ENCODE measurements at places on chromosomes 4 and X.
A peak's percentile ranks its signal among the peaks of the same experiment; 100 is the strongest.

- no peak for DNase-seq
Observed at GRCh38 chr4:122045533-122045932, 93.7 kb upstream of the TRPC3 start.

GRCh38 chr4:115515772-115516171, 402.4 kb upstream of the NDST4 start:
- DNase-seq: no peak

GRCh38 chr4:112645541-112646329, 8.8 kb downstream of the LARP7 start:
- no peak for DNase-seq

DNA sequence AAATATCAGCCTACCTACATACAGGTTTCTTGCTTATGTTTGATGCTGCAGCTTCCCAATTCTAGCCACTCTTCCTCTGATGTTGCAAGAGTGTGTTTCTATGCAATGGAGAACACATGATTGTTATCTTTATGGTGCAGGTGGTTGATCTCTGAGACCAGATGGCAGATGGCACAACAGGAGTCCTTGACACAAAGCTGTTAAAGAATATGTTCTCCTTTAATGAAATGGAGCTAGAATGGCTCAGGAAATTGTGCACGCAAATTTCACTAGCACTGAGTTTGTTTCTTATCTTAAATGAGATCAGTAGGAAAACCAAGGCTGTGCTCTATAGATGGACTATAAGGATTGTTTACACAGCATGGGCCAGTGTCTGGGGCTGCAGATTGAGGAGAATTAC, 29.9 kb upstream of the TTC29 start:
- DNase-seq: no peak

GRCh38 chrX:40736170-40736505, 796 bp upstream of the MED14 start:
- no peak for DNase-seq

DNA sequence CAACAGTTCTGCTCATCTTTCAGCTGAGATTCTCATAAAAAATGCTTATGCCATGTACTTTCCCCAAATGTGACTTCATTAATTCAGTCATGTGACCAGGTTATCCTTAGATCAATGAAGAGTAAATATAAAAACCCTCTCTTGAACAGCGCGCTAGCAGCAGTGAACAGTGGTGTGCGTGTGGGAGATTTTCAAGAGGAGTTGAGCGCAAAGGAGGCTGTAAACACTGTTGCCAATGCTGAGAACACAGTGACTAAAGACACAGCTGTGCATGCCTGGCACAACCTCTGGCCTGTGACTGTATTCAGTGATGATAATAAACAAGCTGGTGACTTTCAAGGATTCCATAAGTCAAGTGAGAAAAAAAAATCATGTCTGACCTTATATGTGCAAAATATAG, 25.1 kb downstream of the MSX1 start:
- DNase-seq: no peak

GRCh38 chr4:37634180-37634579, 52.0 kb downstream of the RELL1 start:
- no peak for DNase-seq

DNA sequence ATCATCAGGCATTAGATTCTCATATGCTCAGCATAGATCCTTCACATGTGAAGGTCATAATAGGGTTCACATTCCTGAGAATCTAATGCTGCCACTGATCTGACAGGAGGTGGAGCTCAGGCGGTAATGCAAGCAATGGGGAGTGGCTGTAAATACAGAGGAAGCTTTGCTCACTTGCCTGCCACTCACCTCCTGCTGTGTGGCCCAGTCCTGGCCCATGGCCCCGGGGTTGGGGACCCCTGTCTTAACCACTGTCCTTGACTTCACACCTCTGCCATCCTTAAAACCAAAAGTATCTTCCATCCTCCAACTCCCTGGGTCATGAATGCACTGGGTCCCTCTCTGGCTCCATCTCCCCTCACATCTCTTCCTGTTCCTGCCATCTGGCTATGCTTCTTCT, 129.1 kb downstream of the HMX1 start:
- no peak for DNase-seq

GRCh38 chrX:103584596-103584995, 719 bp upstream of the TCEAL4 start:
- no peak for DNase-seq

DNA sequence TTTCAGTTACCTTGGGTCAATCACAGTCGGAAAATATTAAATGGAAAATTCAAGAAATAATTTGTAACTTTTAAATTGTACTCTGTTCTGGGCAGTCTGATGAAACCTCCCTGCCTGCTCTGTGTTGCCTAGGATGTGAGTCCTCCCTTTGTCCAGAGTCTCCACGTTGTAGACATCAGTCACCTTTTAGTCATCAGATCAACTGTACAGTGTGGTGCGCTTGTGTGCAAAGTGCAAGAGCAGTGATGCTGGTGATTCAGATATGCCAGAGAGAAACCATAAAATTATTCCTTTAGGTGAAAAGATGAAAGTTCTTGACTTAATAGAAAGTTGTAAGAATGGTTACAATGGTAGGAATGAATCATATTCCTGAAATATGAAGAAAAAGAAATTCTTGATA, 1.4 kb downstream of the SPATA4 start:
- no peak for DNase-seq

GRCh38 chr4:76725039-76725438, 172.9 kb downstream of the SOWAHB start:
- no peak for DNase-seq

GRCh38 chr4:52824603-52825459, 37.3 kb upstream of the RASL11B start:
- DNase-seq: no peak

DNA sequence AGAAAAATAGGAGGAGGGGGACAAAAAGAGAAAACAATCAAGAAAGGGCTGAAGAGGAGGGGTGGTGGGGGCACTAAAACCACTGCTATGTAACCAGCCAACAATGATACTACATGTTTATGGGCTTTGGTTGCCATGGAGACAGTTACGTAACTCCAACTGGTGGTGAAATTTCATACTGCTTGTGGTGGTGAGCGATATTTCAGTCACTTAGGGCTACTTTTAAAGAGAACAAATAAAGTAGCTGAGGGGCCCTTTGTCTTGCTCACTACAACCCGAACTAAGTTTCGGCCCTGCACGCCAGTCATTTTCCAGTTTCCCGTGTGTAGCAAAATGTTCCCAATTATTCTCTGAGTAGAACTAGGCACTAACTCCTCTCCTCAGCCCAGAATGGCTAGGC, 275.2 kb upstream of the EDA2R start:
- DNase-seq: no peak

DNA sequence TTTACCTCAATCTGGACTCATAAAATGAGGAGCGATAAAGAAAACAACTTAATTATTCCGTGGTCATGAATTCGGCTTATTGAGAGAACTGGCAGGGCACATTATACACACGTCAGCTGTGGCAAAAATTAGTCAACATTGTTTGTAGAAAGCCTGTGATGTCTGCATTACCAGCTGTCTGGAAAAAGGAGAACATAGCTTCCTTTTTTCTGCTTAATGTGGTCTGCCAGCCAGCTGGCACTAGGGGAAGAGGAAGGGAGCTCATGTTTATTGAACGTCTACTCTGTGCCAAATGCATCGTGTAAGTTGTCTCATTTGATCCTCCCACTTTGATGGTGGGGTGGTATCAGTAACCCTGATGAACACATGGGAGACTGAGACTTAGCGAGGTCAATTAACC, 367.6 kb downstream of the ARHGAP24 start:
- no peak for DNase-seq

- DNase-seq: no peak
Observed at GRCh38 chrX:94454159-94454558, 780.2 kb downstream of the FAM133A start.

- DNase-seq: no peak
Observed at GRCh38 chrX:71997320-71997719, 86.7 kb downstream of the NHSL2 start.

GRCh38 chrX:153967536-153968224, 3.9 kb downstream of the HCFC1 start:
- no peak for DNase-seq

DNA sequence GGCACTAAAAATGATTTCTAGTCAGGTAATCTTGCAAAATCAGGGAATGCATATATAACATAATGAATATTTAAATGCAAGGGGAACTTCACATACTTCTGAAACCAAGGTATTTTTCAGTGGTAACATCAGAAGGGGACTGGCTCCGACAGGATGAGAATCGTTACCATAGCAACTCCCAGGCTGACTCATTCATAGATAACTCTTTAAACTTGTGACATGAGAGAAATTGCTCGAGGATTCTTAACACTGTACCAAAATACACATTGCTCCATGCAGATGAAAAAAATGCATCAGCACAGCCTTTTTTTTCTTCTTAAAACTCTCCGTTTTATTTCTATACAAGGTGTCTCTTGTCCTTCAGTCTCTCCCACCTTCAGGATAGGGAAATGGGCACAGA, 114.3 kb downstream of the GABRB1 start:
- DNase-seq: no peak

- DNase-seq: no peak
Observed at GRCh38 chrX:151346931-151347543, 50.0 kb upstream of the VMA21 start.

GRCh38 chr4:110184791-110185155, 13.6 kb downstream of the ELOVL6 start:
- no peak for DNase-seq

DNA sequence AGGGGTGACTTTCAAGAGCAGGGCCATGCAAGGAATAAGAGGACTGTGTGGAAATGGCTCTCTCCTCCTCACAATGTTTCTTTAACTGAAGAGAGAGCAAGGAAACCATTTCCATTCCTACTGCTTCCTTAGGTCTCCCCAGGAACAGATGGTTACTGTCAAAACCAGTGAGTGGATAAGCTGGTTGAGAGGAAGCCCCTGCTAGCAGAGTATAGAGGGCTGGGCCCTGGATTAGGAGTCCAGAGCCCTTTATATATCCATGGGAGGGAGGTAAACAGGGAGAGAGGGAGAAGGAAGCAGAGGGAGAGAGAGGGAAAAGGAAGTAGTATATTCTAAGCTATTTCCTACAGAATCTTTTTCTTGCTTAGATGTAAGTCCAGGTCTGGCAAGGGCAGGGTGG, 43.8 kb upstream of the LAS1L start:
- DNase-seq: no peak

GRCh38 chr4:148064451-148064850, 332.6 kb downstream of the ARHGAP10 start:
- DNase-seq: no peak

DNA sequence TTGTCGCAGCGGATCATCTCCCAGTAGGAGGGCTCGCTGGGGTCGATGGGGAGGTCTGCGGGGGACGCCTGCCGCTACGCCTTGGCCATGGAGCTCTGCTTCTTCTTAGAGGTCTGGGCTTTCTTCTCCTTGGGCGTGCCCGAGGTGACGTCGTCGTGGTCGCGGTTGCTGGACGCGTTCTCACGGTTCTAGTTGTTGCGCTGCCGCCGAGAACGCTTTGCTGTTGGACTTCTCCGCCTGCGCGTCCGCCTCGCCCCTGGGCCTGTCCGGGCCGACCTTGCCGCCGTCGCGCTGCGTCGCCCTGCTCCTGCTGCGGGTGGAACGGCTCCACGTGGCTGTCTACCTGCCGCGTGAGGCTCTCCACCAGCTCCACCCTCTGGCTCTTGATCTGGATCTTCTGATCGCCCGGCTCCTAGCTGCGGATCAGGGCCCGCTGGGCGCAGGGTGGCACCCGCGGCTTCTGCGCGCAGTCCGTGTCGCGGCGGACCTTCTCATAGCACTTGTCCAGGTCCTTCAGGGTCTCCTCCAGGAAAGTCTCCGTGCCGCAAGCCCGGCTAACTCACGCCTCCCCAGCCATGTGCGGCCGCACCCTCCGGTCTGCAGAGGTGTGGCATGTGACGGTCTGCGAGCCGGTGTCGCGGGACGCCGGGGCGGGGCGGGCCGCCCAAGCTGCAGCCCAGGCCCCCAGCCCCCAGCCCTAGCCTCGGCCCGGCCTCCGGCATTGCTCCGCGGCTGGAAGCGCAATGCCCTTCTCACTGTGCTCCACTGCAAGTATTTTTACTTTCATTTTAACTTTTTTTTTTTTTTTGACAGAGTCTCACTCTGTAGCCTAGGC, 40.5 kb upstream of the OGT start:
- DNase-seq: peak; percentile 31

DNA sequence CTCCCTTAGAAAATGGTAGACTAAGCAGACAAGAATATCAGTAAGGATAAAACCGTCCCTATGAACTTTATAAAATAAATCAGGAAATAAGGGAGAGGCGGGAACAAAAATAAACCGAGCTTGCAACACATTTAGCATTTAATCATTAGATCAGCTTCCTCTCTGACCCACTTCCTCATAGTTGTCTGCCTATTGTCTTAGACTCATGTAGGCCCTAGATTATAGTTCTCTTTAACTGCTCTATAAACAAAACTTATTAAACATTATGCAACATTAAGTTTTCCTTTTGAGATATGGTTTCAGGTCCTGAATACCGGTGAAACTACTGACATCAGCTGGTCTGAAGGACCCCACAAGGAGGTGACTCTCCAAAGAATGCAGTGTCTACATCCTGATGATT, 15.8 kb upstream of the SRD5A3 start:
- DNase-seq: no peak

GRCh38 chrX:2782171-2782570, 30.3 kb downstream of the XG start:
- DNase-seq: no peak

DNA sequence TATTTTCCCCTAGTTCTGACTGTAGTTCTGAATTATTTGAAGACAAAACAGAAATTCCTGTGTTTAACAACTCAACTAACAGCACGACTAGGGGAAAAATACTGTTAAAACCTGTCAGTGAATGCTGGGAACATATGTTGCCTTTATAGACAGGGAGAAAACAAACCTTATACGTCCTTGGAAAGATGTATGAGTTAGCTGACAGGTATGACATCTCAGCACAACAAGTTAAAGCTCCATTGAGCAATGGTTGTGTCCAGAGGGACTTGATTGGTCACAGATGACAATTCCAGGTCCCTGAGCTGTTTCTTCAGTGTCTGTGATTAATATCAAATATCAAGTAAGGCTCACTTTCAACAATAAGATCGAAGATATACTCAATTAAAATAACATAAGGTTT, 58.2 kb upstream of the DDIT4L start:
- no peak for DNase-seq

DNA sequence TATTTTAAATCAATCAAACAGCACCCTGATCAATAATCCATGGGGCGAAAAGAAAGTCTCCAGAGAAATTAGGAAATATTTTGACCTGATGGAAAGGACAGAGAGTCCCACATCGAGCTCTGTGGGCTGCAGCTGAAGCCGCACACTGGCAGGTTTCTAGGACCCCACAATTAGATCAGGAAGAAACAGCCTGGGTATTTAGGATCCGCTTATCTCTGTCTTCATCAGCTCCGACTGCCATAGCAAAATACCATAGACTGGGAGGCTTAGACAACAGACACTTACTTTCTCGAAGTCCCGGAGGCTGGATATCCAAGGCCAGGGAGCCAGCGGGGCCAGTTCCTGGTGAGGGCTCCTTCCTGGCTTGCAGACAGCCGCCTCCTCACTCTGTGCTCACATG, 36.4 kb downstream of the CCNQ start:
- no peak for DNase-seq

DNA sequence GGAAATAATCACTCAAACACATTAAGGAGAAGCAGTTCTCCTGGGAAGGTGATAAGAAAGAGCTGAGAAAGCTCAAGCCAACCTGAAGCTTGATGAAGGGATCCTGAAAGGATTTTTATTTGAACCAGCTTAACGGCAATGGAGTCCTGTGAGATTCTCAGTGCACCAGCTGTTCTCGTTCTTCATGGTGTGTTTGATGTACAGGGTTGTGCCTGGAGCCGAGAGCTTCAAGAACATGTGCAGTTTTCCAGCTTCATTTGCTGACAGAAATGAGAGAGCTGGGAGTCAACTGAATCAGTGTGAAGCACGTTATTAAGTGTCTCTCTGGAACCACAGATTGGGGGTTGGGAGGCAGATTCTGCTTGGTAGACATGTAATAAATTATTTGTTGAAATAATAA, 115.7 kb downstream of the ANKRD50 start:
- DNase-seq: no peak

Data from effector memory CD8-positive, alpha-beta T cell (primary cell).